ENCODE measurements at places on chromosomes 3 and 15.

GRCh38 chr15:39161096-39161495, 419.8 kb upstream of the THBS1 start:
- DNase-seq = no peak

GRCh38 chr3:20683910-20684309, 497.9 kb upstream of the SGO1 start:
- DNase-seq = no peak

DNA sequence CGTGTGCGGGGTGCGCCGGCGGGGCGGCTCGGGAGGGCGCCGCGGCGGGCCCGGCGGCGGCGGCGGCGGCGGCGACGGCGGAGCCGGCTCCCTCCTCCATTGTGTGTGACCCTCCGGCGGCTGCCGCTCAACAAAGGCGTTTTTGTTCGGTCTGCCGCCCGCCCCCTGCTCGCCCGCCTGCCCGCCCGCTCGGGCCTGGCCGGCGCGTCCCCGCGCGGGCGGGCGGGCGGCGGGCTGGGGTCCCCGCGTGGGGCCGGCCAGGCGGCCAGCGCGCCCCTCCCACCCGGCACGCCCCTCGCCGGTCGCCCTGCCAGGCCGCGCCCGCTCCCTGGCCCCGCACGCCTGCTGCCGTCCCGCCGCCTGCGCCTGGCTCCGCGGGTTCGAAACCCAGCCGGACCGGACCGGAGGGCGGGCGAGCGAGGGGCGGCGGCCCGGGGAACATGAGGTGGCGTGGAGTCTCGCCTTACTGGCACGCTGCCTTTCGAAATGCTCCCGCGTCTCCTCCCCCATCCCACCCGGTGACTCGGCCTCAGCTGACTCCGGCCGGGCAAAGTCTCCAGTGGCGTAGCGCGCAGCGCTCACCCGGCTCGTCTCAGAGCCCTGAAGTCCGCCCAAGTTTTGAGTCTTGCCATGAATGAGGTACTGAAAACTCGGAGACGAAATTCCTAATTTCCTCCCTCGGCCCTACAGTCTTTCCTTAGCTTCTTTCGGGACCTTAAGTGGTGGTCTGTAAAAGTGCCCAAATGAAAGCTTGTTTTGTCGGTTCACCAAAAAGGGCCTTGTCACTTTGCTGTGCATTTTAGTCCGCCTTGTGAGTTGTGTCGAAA, 588 bp downstream of the MAPK6 start:
- DNase-seq = peak; percentile 58

DNA sequence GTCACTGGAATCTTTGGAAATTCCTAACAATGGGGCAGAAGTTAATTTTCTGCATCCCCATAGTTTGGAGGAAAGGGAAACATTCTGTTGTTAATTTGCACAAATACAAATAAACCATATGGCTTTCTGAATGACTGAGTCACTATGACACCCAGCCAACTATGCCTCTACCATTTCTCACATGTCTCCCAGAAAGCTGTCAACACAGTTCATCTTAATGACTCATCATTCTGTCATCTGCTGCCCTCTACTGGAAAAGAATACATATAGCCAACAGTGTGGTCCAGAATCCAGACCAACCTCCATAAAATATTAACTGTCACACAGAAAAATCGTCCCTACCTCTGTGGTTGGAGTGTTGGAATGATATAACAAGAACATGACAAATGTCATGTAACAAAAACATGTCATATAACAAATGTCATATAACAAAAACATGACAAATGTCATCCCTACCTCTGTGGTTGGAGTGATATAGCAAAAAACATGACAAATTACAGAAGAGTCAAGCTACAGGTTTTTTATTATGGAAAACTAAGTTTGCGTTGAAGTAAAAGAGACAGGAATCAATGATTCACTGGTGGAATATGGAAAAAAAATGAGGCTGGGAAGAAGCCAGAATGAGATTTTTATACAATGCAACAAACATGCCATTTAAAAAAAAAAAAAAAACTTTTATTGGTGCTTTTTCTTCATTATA, 47.7 kb upstream of the GYG1 start:
- peak; percentile 16 for DNase-seq

- no peak for DNase-seq
Observed at GRCh38 chr3:144142151-144142840, 170.7 kb downstream of the DIPK2A start.

GRCh38 chr3:44179246-44179645, 62.4 kb upstream of the TOPAZ1 start:
- no peak for DNase-seq

DNA sequence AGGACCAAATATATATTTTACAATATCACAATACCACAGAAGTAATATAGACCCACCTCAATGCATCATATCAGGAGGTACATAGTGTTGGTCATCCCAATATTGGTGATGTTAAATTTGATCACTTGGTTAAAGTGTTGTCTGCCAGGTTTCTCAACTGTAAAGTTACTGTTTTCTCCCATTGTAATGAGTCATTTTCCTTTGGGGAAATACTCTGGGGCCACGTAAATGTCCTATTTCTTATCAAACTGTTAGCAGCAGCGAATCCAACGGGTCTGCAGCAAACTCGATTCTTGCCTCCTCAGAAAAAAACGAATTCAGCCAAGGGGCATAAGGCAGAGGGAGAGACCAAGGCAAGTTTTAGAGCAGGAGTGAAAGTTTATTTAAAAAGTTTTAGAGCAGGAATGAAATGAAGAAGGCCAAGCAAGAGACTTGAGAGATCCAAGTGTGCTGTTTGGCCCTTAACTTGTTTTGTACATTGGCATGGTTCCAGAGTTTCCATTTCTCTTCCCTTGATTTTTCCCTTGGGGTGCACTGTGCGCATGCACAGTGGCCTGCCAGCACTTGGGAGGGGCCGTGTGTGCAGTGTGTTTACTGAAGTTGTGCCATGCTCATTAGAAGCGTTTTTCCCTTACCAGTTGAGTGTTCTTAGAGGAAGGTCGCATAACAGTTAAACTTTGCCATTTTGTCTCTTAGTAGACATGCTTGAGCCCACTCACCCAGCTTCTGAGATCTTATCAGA, 512.5 kb downstream of the AGBL1 start:
- no peak for DNase-seq

DNA sequence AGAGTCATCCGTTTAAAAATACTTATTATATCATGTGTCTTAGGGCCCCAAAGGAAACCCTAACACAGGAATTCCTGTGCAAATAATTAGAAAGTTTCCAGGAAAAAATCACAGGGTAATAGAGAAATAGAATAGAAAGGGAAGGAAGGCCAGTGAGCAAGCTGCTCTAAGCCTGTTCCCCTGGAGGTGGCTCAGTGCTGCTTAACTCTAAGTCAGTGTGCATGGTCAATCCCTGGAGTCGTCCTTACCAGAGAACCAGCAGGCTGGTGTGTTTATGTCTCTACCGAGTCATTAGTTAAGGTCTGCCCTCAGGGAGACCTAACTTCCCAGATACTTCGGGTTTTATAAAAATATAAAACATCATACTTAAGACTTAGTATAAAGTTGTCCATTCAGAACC, 21.0 kb upstream of the MCF2L2 start:
- DNase-seq = no peak

DNA sequence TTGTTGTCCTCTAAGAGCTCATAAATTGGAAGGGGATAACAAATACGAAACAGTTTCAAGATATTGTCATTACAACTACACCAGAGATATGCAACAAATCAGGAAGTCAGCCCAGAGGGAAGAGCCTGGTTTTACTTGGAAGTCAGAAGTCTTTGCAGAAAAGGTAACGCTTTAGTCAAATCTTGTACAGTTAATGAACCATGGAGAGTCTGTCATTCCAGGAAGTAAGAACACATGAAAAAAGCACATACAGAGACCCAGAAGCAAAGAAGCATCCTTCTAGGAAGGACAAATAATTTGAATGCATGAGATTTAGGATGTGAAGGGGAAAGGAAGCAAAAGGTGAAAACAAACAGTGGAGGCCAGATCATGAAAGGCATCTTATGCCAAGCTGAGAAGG, 19.6 kb downstream of the DYNC1LI1 start:
- no peak for DNase-seq

DNA sequence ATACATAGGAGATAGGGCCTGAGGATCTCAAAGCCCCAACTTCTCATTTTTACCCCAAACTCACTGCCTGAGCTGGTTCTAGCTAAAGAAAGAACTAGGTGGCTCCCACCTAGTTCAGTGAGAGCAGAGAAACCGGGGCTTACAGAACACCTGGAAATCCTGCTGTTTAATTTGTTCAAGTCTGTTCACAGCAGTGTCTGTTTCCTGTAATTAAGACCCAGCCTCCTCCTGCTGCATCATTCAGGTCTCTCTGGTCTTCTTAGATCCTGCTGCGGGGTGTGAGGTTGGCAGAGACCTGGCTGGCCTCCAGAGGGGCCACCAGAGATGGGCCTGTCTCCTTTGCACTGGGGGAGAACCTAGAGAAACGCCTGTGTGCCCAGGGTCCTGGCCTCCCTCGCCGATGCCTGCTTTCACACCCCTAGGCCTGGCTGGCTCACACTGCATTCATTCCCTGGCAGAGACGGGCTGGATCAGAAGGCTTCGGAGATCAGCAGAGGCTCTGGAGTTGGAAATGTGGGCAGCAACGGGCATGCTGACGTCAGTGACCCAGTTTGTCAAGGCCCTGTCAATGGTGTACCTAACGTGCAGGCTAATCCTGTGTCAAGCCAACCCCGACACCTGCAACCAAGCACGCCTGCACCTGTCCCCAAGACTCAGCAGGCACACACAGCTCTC, 4.9 kb upstream of the CHRNA3 start:
- peak; percentile 27 for DNase-seq

DNA sequence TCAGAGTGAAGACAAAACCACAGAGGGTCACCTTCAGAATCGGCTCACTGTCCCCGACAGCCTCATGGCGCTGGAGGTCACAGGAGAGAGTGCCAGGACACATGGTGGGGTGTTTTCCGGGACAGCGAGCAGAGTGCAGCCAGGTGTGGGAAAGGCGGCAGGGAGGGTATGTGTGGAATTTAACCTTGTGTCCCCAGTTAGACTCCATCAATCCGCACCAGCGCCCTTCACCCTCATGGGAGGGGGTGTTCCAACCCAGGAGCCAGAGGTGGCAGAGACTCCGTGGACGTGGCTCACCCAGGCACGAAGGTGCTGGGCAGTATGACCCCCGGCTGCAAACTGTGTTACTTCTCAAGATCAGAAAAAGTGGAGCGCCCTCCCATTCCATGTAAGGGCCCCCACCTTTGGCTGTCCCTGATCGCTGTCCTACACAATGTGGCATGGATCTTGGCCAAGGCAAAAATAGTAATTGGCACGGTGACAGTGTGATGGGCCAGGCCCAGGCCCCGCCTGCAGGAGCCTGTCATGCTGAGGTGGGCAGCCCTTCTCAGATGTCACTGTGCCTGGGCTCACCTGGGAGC, 190.3 kb downstream of the XXYLT1 start:
- DNase-seq = no peak

DNA sequence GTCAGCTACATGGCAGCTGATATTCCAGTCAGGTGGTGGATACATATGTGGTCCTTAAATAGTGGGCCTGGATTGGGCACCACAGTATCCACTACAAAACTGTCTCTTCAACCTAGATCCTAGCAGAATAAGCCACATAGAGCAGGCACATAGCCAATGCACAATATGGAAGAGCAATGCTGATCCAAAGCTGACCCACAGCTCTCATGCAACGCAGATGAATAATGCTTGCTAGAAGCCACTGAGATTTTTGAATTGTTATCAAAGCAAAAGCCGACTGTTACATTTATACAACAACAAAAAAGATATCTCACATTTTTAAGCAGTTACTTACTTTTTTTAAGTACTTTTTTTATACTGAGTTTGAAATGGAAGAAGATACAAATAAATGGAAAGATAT, 11.2 kb downstream of the CNTN3 start:
- no peak for DNase-seq

DNA sequence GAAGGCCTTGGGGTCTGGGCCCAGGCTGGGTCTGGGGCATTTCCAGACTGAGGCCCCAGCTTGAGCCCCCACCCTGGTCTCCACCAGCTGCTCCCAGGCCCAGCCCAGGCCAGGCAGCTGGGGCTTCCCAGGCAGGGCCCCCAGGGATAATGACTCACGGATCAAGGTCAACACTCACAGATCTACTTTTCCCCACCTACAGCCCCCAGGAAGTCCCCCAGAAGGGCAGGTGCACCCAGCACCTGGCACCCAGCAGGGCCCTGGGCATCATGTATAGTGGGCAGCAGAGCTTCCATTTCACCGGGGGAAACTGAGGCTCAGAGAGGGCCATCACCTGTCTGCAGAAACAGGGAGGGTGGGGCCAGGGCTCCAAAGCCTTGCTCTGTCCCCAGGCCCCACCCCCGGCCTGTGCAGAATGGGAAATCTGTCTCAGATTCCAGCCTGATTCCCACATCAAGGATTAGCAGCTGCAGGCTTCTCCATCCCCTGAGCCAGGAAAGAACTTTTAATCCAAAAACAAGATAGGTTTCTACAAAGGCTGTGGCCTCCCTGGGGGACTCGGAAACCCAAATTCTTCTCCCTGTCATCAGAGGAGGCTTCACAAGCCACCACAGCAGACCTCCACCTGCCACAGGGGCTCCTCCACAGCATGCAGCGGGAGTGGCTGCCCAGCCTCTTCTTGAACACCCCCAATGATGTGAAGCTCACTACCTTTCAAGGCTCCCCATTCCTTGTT, 49.8 kb downstream of the IQSEC1 start:
- no peak for DNase-seq

DNA sequence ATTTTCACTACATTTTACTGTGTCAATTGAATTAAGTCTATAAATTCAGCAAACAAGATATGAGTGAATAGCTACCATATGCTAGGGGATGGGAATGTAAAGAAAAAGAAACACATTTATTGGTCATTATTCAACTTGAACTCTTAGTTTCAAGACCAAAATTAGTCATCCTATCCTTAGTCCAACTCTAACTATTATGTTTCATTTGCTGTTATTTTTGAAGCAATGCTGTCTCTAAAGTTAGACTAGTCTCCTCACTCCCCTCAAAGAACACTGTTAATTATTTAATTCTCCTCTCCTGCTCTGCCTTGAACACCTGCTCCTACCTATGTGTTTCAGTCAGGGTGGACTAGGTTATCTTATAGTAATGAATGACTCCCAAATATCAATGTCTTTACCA, 920.9 kb downstream of the TUSC7 start:
- DNase-seq = no peak
